ENCODE measurements at places on chromosomes 2 and 18. TPM values are rescaled to one million over a fixed set of nuclear protein-coding genes. Genes with fewer than 3 reads are reported as not detected.

DNA sequence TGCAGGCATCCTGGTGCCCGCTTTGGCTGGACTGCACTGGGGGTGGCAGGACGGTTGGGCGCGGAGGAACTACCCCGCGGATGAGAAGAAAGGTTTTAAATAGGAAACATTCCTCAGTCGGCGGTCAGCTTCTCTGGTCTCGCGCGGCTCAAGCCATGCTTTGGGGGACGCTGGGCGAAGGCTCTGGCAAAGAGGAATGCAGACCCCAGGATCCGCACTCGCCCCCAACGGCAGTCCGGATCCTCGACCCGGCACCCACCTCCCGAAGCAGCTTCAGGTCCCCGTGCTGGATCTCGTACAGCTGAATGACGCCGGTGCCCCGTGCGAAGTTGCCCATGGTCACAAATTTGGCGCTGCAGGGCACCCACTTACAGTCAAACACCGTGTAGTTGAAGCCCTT is 686 bp upstream of the PNO1 start:
- no peak for DNase-seq

DNA sequence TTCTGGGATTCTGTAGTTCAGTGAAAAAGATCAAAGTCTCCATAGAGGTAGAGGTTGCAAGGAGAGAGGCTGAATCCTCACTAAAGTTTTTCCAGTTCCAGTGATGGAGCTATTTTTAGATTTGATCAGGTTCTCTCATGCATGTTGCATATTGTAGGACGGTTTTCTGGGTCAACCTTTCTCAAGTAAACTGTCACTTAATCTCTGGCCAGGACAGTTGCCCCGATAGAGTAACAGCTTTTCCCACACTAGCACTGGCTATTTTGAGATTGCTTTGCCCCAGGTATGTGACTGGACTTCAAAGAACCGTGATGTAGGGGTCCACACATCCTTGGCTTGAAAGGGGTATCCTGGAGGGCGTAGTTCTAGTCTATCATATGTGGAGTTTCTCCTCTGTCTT is 101.2 kb upstream of the MSH2 start:
- DNase-seq = no peak

The GAREM1 gene
- total RNA-seq = 3.8 TPM

The REG3G gene
- total RNA-seq = not detected

DNA sequence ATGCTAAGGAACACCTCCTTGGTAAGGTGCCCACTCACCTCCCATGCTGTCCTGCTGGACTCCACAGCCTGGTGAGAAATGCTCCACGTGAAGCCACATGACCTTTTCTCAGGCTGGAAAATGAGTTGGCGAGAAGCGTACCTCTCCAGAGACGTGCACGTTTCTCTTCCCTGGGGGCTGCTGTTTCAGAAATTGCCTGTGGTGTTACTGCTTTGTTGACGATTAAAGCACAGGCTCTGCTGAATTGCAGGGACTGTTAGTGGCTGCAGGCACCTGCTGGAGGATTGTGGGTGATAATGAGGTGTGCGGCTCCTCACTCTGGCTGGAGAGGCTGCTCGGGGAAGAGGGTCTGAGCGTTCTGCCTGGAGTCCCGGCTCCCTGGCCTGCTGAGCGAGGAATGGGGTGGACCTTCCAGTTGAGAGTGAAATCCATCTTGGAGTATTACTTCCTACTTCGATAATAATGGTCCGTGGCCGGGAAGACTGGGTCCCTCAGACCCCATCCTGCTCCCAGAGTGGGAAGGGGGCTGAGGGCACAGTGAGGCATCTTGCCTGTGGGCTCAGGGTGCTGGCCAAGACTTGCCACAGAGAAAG is 199.3 kb upstream of the HDAC4 start:
- no peak for DNase-seq

The KCNS3 gene
- 1.1 TPM for total RNA-seq

GRCh38 chr2:180690611-180691010 is 289.8 kb upstream of the UBE2E3 start:
- DNase-seq = peak; percentile 43

DNA sequence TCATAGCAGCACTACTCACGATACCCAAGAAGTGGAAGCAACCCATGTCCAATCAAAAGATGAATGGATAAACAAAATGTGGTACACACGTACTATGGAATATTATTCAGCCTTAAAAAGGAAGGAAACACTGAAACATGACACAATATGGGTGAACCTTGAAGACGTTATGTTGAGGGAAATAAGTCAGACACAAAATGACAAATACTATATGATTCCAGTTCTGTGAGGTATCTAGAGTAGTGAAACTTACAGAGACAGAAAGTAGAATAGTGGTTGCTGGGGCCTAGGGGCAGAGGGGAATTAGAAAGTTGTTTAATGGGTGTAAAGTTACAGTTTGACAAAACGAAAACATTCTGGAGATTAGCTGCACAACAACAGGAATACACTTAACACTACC is 24.7 kb downstream of the TLK1 start:
- no peak for DNase-seq

GRCh38 chr2:105455488-105456003 is 56.7 kb upstream of the FHL2 start:
- peak; percentile 100 for DNase-seq

The MAPK4 gene
- total RNA-seq = not detected

The ITGA4 gene
- 19.2 TPM for total RNA-seq

The ALKAL2 gene
- total RNA-seq = not detected

- peak; percentile 96 for DNase-seq
Observed at GRCh38 chr2:189210250-189211087, 30.9 kb upstream of the COL5A2 start.

- DNase-seq = no peak
Observed at GRCh38 chr18:70260683-70261082, 28.2 kb upstream of the SOCS6 start.

DNA sequence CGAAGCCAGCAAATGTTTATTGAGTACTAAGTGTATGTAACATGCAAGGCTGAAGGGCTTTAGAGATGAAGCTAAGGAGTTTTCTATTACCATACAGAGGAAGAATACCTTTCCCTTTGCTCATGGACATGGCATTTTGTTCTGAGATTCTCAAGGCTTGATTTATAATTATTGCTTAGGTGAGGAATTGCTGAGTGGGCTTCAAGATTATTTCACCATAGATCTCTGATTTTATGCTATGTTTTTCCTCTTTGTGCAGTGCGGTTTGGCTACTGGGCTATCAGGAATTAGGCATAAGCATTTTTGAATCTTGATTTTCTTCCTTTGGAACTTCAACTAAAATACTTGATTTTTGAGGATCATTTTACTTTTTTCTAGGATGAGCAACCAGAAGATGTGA is 42.5 kb downstream of the VRK2 start:
- DNase-seq = no peak

DNA sequence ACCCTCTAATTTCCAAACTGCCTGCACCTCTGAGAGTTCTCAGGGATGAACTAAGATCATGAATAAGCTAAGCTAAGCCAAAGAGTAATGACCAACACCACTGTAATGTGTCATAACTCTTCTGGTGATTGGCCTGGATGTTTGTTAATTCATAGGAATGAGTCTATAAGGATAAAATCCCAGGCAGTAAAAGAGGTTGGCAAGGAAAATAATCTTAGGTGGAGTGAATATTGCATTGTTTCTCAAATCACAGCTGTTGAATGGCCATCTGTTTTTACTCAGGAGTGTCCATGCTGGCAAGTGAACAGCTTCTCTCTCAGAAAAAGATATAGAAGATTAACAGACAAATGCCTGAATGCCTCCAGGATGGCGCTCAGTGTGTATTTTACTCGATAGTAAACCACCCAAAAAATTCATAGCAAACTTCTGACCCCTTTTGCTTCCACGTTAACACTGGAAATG is 60.8 kb upstream of the GLS start:
- peak; percentile 86 for DNase-seq

- DNase-seq = no peak
Observed at GRCh38 chr2:55985406-55985805, 61.8 kb upstream of the EFEMP1 start.

DNA sequence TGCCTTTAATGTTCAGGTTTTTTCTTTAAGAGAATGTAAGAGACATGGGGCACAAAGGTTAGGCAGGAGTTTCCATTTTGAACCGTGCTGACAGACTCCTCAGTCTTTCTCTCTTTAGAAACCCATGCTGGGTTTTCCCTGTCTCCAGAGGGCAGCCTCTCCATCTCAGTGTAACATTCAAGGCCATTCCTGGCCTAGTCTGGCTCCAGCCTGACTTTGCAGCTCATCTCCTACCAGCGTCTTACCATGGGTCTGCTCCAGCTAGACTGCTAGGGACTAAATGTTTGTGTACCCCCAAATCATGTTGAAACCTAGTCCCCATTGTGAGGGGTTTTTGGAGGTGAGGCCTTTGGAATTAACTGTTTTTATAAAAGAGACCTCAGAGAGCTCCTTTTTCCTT is 9.8 kb upstream of the CLIP4 start:
- no peak for DNase-seq

GRCh38 chr2:171533331-171533730 is 11.1 kb downstream of the CYBRD1 start:
- DNase-seq = no peak

- DNase-seq = no peak
Observed at GRCh38 chr2:109031476-109032228, 42.6 kb upstream of the EDAR start.

DNA sequence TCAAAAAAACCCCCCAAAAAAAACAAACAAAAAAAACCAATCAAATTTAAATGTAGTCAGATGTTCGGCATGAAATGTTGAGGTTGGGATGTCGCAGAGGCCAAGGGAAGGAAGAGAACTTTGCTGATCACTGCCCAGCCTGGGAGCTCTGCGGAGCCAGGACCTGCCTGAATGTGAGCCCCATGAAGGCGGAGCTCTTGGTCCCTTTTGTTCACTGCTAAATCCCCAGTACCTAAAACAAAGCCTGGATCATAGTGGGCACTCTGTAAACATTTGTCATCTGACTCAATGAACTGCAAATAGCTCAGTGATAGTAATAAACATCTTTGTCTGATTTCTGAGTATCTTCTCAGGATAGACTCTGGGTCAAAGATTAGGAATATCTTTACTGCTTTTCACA is 64.0 kb downstream of the NGEF start:
- no peak for DNase-seq

DNA sequence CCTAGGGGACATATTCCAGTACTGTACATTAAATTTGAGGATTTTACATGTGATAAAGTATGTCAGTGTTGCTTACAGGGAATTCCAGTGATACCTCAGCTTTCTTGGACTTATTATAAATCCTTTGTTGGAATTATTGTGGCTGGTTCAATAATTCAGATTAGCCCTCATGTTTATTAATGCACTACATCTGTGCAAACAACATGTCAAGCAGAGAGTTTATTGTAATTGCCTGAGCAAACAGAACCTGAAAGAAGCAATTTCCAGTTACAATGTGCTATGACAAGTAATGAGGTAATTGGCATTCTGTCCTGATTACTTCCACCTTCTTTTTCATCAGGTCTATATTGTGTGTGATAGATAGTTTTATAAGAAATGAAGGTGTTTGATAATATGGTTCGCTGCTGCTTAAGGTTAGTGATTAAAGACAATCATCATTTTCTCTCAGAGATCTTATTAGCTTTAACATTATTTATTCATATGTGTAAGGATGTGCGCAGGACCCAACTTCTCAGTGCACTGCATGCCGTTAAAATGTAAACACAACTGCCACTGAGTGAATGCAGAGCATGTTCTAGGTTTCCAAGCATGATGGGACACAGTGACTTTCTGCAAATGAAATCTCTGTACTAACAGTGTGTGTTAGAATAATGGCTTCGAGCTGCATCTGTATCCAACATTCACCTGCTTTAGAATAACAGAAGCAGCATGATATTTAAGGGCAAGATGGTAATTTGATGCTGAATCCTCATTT is 973.7 kb upstream of the POU3F3 start:
- no peak for DNase-seq

The NGEF gene
- 0.26 TPM for total RNA-seq

The GPAT2 gene
- total RNA-seq = not detected

DNA sequence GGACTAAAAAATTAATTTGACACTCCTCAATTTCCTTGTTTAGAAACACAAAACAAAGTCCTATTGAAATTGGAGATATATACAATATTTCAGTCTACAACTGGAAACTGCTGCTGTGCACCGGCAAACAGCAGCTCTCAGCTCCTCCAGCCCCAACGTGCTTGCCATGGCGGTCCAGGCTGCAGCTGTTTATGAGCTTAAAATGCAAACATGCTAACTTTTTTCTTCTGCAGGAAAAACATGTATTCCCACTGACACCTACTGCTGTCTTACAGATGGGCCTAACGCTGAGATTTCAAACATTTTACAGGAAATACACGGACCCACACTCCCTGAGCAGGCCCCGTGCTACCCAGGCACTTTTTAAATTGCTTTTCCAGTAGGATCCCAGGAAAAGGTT is 195.5 kb downstream of the BCL11A start:
- DNase-seq = no peak

DNA sequence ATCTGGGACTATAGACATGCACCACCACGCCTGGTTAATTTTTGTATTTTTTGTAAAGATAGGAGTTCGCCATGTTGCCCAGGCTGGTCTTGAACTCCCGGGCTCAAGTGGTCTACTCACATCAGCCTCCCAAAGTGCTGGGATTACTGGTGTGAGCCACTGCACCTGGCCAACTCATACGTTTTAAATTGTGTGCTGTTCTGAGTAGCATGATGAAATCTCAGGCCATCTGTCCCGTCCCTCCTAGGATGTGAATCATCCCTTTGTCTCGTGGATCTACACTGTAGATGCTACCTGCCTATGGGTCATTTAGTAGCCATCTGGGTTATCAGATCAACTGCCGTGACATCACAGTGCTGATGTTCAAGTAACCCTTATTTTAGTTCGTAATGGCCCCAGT is 38.5 kb upstream of the RMP24 start:
- peak; percentile 12 for DNase-seq

DNA sequence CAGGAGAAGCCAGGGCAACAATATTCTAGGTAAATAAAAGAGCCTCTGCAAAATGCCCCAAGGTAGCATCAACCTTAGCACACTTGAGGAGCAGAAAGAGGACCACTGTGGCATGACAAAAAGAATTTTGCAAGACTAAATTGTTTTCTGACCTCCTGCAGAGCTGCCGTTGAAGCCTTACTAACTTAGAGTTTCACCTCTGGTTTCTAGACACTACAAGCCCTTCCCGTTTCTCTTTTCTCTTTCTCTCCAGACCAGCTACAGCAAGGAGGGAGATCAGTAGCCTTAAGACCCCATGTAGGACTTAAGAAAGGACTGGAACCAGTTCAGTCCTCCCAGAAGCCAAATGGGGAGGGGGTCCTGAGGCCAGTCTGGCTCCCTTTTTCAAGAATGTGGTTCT is 73.3 kb upstream of the SP3 start:
- DNase-seq = no peak

GRCh38 chr2:41033127-41033526 is 581.2 kb upstream of the SLC8A1 start:
- no peak for DNase-seq

The UNC80 gene
- total RNA-seq = not detected

GRCh38 chr2:186533717-186534116 is 47.7 kb downstream of the ZC3H15 start:
- peak; percentile 26 for DNase-seq

The IL36G gene
- not detected for total RNA-seq

GRCh38 chr2:153891051-153891450 is 19.3 kb downstream of the GALNT13 start:
- DNase-seq = no peak

The SULT1C2 gene
- not detected for total RNA-seq

- DNase-seq = peak; percentile 49
Observed at GRCh38 chr2:237154082-237154638, 68.5 kb downstream of the COPS8 start.

The NEU2 gene
- total RNA-seq = not detected

Data from LHCN-M2 (cell line).